ENCODE measurements at places on chromosomes 4 and X.

DNA sequence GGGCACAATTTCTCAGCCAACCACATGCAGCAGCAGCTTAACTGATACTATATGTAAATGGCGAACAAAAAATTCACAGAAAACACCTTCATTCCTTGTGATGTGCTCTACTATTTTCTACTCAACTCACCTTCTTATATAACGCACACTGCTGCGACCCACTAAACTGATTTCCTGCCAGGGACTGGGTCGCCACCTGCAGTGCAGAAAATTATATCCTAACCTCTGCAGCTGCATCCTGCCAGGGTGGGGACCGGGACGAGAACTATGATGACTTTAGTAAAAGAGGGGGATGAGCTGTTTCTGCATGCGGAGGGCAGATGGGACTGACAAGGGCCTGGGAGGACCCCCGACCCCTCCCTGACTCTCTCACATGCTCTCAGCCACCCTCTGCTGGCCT lies 27.4 kb downstream of the ABLIM2 start:
- DNase-seq: no peak

GRCh38 chr4:107519053-107519452 lies 201.0 kb downstream of the PAPSS1 start:
- peak; percentile 49 for DNase-seq

DNA sequence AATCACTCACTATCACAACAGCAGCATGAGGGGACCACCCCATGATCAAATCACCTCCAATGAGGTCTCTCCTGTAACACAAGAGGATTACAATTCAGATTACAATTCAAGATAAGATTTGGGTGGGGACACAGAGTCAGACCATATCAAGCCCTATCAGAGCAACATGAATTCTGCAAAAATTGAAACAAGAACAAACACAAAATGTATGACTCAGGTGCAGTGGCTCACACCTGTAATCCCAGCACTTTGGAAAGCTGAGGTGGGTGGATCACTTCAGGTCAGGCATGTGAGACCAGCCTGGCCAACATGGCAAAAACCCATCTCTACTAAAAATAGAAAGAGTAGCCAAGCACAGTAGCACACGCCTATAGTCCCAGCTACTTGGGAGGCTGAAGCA lies 13.4 kb upstream of the HPSE start:
- DNase-seq: no peak

DNA sequence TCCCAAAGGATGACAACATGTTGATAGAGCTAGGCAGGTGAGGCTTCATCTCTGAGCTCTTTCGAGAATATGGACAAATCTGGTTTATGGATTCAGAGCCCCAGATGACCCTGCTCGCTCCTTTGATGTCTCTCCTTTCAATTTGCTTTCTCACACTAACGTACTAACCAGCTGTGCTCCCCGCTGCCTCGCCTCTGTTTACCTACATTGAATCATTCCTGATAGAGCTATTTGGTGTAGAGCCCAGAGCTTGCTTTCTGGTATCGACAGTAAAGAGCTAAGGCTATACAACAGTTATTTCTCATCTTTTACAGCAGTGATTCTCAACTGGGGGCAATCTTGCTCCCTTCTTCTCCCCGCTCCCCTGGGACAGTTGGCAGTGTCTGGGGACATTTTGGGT lies 8.9 kb upstream of the PHKA2 start:
- DNase-seq: no peak

DNA sequence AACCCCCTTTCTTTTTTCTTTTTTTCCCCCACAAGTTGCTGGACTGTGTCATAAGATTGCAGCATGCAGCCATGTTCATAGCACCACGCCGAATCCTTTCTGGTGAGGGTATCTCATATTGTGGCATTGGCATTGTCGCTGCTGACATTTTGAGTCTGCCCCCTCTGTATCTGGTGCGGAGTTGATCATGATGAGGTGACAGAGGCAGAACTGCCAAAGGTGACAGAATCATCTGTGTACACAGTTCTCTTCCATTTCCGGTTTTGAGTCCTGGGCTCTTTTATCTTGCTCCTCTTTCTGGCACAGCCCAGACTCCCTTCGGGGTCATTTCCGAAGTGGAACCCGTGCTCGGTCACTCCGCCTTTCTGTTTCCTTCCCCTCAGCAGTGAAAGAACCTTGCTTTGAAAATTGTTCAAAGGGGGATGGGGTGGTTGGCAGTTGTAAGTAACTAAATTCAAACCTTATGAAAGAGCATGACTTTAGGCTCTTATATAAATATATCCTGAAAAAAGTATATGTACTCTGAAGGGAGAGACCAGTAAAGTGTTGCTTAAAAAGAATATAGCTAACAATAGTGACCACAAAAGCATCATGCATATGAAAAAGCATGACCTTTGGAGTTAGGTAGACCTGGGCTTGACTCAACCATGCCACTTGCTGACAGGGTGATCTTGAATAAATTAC lies 55.0 kb upstream of the BMP2K start:
- DNase-seq: peak; percentile 27

DNA sequence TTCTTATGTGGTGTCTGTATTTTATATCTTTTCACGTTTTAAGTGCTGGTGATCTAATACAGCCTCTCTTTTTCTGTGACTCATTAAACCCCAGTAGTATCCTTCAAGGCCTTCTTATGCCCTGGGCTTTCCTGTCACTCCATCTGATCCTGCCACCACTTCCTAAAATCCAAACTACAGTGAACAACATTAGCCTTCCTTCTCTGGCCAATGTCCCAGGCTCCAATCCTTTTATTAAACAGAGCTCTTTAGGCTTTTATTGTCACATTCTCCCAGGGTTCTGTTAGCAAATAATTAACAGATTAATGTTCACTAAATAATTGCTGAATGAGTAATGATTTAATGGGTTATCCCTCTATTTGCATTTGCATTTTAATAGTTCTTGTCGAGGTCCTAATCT lies 47.9 kb upstream of the ITM2A start:
- DNase-seq: no peak

DNA sequence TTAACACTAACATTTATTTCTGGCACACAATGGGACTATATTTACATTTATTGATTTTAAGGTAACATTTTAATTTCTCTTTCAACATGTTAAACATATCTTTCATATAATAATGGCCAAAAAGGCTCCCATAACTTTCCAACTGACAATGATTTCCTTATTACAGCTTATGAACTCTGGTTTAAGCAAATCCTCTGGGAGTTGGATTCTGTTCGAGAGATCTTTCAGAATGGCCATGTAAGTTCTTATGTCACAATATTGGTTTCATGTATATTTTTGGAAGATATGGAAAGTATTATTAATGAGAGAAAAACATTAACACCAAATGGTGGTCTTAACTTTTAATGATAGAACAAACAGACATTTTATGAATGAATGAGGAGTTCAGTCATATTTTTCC lies 4.1 kb downstream of the TDO2 start:
- DNase-seq: no peak

- DNase-seq: no peak
These were observed 71.7 kb upstream of the S100G start for GRCh38 chrX:16578218-16578617.

- DNase-seq: no peak
These were observed 87.7 kb upstream of the RAB40AL start for GRCh38 chrX:102849396-102849795.

- DNase-seq: no peak
These were observed 2.4 kb downstream of the OTUD4 start for GRCh38 chr4:145177906-145178538.

- DNase-seq: no peak
These were observed 9.8 kb downstream of the PGRMC2 start for GRCh38 chr4:128277856-128278255.

DNA sequence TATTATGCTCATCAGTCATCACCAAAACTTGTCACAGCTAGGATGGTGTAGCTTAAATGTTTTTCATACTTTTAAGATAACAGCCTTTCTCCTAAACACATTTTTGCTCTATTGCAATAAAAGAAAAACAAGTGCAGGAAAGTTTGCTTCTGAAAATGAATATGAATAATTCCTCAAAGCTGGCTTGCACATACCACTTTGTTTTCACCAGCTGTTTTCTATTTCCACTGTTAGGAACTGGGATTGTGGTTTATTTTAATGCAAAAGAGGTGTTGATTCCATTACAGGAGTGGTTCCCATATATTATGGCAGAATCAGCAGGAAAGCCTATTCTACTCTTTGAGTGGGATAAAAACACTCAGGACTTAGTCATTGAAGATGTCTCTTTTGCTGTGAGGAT lies 145.9 kb downstream of the PPA2 start:
- no peak for DNase-seq

DNA sequence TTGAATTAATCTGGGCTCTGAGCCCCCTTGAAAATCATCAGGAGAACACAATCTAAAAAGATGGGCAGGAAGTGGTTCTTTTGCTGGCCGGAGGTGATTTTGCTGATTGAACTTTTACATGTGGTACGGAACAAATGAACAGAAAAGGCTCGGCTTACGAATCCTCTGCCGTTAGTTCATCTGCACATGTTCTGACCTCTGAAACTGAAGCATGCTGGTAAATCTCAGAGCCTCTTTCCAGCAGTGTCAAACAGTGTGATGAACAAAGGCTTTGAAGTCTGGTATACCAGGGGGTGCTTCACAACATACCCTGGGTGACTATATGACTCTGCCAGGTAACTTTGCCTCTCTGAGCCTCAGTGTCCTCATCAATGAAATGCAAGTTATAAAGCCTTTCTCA lies 194.2 kb upstream of the C1QTNF7 start:
- DNase-seq: no peak

DNA sequence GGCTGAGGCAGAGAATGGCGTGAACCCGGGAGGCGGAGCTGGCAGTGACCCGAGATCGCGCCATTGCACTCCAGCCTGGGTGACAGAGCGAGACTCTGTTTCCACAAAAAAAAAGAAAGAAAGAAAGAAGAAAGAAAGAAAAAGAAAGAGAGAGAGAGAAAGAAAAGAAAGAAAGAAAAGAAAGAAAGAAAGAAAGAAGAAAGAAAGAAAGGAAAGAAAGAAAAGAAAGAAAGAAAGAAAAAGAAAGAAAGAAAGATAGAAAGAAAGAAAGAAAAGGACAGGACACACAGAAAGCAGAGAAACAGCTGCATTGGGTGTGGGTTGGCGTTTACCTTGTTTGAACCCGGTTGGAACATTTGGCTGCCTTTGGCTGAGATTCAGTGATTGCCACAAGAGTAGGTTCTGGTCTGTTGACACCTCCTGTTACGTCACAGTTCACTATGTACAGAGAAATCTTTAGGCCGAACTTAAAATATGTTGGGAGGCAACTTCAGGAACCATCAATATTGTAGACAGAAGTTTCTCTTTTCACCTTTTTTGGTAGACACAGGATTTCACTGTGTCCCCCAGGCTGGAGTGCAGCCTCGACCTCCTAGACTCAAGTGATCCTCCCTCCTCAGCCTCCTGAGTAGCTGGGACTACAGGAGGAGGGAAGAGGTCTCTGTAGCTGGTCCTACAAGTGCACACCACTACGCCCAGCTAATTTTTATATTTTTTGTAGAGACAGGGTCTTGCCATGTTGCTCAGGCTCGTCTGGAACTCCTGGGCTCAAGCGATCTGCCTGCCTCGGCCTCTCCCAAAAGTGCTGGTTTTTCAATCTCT lies 16.3 kb upstream of the PLCXD1 start:
- no peak for DNase-seq

GRCh38 chr4:145735347-145735675 lies 55.4 kb downstream of the C4orf51 start:
- no peak for DNase-seq

DNA sequence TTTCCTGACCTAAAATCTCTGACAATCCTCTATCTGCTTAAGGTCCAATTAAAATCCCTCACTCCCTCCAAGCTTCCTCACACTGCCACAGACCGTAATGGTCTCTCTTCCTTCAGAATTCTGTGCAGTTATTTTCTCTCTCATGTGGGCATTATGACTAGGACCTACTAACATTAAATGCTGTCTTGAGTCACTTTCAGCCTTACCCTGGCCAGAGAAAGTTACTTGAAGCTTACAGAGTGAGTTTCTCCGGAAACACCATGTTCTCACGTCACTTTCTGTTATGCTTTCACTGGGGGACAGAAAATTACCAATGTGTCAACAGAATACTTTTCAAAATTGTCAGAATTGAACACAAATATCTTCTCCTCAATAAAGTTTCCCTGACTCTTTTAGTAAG lies 271.8 kb downstream of the INPP4B start:
- DNase-seq: no peak

GRCh38 chrX:19886883-19887531 lies 393 bp downstream of the SH3KBP1 start:
- peak; percentile 51 for DNase-seq

DNA sequence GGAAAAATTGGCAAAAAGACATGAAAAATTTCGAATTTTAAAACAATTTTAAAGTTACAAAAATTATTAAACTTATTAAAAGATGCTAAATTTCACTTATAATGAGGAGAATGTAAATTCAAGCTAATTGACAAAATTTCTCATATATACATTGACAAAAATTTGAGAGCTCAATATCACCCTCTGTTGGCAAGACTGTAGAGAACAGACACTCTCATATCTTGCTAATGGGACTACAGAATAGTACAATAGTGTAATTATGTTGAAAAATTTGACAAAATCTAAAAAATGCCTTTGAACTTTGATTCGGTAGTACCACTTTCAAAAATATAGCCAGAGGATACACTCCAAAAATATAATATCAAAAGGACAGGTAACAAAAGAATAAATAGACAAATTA lies 29.8 kb downstream of the DCAF8L2 start:
- no peak for DNase-seq

DNA sequence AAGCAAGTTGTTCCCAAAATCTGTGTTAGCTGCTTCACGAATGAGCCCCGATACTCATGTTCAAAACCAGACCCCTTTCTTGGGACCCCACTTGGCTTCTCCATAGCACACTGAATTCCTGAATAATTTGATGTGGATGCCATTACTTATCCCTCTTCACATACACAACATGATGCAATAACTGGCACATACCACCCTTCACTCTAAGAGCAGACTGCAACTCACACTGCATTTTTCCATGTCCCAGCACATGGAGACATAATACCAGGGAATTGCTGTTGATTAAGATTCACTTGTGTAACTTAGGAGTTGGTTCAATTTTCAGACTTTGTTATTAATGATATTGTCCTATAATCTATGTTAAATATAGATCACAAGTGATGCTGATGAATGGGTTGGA lies 213.4 kb downstream of the MAML3 start:
- no peak for DNase-seq

DNA sequence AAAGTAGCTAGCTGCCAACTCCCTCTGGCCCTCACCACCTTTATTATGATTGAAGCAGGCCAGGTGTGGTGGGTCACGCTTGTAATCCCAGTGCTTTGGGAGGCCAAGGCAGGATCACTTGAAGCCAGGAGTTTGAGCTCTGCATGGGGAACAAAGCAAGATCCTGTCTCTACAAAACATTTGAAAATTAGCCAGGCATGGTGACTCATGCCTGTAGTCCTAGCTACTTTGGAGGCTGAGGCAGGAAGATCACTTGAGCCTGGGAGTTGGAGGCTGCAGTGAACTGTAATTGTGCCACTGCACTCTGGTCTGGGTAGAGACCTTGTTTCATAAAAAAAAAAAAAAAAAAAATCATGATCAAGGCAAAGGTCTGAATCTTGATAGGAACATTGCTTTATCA lies 467.0 kb upstream of the DIPK2B start:
- no peak for DNase-seq

- DNase-seq: no peak
These were observed 10.1 kb upstream of the FGG start for GRCh38 chr4:154622598-154622997.

Data from right hindlimb (tissue), 1 donor.